Activated CD4-positive, alpha-beta T cell treated with anti-CD3 and anti-CD28 coated beads for 36 hours (primary cell): ENCODE measurements at places on chromosomes 3 and 15. TPM values are rescaled to one million over a fixed set of nuclear protein-coding genes. Genes with fewer than 3 reads are reported as not detected.

DNA sequence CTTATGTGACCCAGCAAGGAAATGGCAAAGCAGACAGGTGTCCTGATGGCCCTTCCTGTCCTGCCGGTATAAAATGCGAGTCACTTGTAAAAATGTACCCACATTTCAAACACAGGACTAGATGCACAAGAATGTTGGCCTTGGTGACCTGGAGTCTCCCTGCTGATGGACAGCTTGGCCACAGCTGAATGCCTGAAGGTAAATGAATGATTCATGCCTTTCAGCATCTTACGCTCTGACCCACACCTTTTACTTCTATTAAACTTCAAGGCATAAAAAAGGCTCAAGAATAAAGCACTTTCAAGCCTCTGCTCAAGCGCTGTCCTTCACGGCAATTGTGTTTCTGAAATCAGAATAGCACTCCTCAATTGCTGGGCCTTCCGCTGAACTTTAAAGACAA, 228.0 kb upstream of the SLCO3A1 start:
- no peak for DNase-seq

DNA sequence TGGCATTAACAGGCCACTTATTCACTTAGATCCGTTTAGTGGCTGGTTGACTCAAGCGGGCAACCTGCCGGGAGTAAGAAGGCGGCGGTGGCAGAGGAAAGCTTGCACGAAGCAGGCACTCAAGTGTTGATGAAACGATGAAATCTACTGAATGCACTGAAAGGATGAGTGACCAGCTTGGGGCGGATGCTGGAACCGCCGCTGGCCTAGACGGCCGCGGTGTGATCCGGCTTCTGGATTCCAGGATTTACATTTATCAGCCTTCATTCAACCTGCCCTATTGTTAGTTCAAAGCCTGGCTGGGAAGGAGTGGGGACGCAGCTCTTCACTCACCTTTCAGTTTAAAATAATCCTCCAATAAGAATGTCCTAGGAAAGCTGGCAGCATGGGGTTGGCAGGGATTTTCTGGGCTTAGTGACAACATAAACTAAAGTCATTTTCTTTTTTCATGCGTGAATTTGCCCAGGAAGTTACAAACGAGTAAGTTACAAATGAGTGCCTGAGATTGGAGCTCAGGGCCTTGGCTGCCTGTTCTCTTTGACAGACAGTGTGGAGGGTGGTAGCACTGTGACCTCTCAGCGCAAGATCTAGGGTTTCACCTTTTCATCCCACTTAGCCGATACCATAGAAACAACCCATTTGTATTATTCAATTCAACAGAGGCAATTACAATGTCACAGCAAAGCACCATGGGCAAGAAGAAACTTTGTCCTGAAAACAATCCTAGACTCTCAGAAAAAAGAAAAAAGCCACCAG, 1.1 kb upstream of the PLCH1 start:
- DNase-seq, result peak; percentile 19

GRCh38 chr15:77107068-77107467, 36.2 kb upstream of the TSPAN3 start:
- DNase-seq, result no peak

- no peak for DNase-seq
Measured at GRCh38 chr3:69294014-69294766, 91.7 kb downstream of the FRMD4B start.

DNA sequence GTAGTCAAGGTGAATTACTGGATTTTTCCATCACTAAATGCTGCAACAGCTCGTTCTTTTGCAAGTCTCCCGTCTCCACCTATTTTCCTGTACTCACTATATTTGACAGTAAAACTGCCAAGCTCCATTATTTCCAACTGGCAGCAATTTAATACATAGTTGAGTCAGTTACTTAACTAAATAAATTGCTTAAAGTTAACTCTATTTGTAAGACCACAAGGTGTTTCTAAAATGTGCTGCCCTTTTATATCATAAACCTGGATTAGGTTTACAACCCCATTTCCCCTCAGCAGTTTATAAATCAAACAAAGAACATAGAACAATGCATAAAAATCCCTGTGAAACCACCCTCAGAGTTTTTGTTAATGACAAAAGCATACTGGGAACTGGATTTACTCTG, 211.4 kb upstream of the DPH6 start:
- no peak for DNase-seq

- DNase-seq, result no peak
Measured at GRCh38 chr3:23567917-23568316, 237.8 kb upstream of the UBE2E1 start.

The ISL2 gene
- 0.25 TPM for total RNA-seq

The LMAN1L gene
- 0.25 TPM for total RNA-seq

The TM4SF18 gene
- not detected for total RNA-seq
